ENCODE measurements at places on chromosomes 5 and 9.

DNA sequence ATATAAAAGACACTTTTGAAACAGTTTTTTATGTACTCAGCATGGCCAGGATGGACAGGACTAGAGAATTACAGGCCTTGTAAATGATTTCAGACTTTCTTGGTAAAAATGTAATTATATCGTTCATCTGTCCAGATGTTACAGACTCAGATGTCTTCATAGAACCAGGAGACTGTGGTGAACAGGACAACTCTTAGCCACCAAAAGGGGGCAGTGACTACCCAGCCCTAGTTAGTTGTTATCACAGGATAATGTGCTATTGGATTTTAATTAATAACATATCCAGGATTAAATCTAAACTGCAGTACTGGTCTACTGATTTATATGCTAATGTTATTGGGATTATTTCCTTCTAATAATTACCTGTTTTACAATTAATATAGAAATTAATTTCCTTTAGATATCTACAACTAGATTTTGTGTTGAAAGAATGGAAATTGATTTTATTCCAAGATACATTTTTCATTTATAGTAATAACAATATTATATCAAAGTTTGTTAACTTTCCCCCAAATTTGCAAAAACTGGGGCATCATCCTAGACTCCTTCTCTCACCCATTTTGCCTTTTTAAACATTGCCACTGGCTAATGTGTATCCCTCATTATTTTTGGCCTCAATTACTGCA lies 99.4 kb downstream of the MTREX start:
- DNase-seq = no peak

DNA sequence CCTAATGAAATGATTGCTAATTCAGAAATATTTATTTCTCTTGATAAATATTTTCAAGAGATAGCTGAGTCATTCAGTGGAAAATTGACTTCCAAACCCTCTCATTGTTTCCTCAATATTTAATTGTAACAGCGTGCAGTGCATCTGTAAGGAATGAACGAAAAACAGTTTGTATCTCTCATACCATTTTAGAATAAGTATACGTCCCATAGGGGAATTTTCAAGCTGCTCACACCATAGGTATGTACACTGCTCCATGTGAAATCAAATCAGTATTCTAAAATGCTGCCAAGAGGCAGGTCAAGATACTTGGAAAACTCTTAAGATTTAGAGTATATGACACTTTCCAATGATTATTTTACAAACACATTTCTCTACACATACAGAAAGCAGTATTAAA lies 202.2 kb downstream of the ARL15 start:
- no peak for DNase-seq

DNA sequence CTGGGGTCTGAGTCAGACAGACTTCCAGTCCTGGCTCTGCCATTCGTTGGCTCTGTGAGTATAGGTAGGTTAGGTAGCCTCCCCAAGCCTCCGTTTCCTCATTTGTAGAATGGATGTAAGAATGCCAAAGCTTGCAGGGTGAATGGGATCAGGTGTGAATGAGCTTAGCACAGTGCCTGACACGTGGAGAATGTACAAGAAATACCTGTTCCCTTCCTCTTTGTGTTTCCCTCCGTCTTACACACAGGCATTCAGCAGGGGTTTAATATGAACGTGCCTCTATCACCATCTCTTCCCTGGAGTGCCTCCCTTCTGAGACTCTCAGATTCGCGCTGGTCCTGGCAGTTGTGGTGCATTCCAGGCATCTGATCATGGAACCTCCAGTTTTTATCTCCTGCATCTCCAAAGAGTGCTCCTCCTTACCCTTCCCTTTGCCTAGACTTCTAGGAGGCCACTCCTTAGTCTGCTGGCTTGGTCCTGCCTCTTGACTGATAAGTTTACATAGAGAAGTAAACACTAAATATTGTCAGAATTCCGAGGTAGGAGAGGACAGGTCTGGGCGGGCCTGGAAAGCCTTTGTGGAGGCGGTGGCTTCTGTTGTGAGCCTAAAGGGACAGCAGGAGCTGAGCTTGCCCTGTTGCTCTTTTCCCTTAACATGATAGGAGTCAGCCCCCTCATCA lies 199.4 kb downstream of the AOPEP start:
- DNase-seq = no peak

- DNase-seq = no peak
Measured at GRCh38 chr9:136058801-136059302, 36.2 kb downstream of the NACC2 start.

DNA sequence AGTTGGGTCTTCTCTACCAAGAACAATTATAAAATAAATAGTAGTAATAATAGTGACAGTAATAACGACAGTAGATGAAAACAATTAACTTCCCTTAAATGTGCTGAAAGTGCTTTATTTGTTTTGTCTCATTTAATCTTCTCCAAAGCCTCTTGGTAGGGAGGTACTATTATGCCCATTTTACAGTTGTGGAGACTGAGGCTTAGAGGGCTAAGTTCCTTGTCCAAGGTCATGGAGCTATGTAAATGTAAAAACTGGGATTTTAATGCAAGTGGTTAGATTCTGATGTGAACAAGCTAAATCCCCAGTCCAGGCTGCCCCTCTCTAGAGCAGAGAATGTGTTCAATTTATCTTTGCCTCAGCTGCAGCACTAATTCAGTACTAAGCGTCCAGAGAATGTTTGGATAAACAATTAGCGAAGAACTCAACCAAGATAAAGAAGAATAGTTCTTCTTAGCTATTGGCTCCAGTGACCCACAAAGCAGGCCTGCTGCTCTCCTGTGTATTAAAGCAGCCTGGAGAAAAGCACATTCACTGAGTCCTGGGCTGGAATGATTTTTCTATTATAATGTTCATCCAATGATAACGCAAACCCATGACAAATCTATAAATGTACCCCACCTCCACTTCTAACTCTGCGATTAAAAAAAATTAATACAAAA lies 68.8 kb downstream of the NPR3 start:
- DNase-seq = no peak

DNA sequence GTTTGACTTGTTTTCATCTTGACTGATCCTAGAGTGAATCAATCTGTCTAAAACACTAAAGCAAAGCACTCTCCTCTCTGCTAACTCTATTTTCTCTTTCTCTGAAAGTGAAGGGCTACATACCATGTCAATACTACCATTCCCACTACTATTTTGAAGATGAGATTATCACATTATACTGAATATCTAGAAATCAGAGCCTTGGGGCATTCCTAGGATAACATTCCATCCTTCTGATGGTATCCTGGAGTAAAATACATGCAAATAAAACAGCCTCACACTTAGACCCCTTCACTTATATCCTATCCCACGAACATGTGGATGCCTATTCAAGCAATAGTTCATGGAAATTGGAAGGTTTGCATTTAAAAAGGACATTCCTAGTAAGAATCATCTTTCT lies 309.3 kb upstream of the ACTBL2 start:
- DNase-seq = no peak

- no peak for DNase-seq
Measured at GRCh38 chr9:113475031-113475430, 11.5 kb downstream of the RGS3 start.

GRCh38 chr5:17115855-17116254 lies 101.6 kb upstream of the BASP1 start:
- no peak for DNase-seq

DNA sequence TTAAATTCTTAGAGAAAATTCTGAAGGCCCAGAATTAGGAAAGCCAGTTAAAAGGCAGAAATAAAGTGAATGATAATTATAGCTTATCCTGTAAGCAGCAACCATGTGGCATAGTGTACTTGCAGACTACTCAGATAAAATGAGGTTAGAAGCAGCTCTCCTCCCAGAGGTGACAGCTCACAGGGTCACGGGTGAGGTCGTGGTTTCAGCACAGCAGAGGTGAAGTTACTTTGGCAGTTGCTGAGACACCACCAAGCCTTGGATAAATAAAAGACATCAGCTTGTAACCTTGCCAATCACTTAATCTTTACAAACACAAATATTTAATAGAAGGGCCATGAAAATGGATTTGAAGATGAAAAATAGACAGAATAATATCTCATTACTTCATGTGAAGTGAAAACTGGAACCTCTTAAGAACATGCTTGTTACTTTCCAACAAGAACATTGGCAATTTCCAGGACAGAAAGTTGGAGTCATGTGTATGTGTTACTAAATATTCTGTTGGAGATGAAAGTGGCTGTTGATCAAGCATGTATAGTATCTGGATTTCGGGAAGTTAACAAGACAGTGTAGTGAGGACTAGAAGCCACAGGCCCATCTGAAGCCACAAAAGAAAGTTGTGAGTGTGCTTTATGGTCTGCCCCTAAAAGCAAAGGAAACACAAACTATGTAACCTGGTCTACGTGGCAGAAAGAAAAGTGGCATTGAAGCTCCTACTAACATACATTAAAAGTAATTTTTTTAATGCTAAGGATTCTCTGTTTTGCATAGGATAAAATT lies 134.4 kb downstream of the ERCC6L2 start:
- DNase-seq = no peak

- no peak for DNase-seq
Measured at GRCh38 chr5:156496291-156496690, 169.3 kb downstream of the SGCD start.

- no peak for DNase-seq
Measured at GRCh38 chr5:134459010-134459403, 47.3 kb upstream of the CDKN2AIPNL start.

- DNase-seq = no peak
Measured at GRCh38 chr9:83330207-83331196, 207.7 kb downstream of the FRMD3 start.

DNA sequence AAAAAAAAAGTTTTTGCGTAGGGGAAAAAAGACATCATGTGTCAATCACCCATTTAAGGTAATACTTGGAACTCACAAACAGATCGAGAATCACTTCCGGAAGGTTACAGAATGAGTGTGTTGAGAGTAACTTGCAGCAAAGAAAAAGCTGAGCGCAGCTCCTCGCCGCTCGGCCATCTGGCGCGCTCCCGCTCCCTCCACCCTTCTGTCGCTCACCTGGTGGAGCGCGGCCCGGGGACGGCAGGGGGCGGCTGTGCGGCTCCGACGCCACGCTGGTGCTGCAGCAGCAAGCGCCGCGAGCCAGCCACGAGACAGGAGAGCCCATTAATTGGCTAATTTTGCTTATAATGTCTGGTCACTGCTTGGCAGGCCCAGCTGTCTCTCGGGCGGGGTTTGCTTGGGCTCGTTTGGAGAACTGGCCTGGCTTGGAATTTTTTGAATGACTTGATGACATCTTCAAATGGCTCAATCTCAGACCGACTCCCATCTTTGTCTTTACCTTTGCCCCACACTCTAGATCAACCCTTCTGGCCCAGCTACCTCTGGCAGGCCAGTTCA lies 601.8 kb downstream of the CCDC171 start:
- DNase-seq = no peak

DNA sequence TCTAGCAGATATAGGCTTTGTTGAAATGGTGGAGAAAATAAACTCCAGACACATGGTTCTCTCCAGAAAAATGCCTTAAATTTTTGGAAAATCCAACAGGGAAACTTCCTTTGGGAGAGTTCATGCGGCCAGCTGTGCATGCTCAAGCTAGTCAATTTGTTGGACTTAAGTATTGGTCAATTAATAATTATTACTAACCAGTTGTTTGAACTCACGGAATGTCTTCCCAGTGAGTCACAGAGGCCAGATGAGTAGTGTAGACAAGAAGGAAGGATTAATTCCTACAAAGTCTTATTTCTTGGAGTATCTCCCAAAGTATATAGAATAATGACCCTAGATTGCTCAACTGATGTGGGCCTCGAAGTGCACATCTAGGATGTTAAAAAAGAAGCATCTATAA lies 103.6 kb downstream of the MACIR start:
- DNase-seq = no peak

DNA sequence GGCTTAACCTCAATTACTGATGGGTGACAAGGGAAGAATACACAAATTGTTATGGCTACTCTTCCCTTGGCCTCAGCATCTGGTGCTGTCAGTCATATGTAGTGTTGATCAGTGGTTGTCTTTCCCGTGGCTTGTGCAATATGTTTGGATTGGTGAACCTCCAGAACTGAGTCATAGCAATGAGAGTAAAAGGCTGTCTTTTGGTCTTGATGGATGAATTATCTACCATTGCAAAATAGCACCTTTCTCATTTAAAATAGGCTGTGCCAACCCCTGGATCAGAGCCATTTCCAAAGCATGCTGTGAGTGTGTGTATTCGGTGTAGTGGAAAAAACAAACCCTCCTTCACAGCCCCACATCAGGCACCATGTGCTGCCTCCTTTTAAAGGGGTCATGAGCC lies 14.6 kb upstream of the F2R start:
- DNase-seq = no peak

GRCh38 chr5:92353107-92354030 lies 970.3 kb upstream of the ARRDC3 start:
- no peak for DNase-seq

- no peak for DNase-seq
Measured at GRCh38 chr5:64794053-64794770, 25.5 kb downstream of the CWC27 start.

DNA sequence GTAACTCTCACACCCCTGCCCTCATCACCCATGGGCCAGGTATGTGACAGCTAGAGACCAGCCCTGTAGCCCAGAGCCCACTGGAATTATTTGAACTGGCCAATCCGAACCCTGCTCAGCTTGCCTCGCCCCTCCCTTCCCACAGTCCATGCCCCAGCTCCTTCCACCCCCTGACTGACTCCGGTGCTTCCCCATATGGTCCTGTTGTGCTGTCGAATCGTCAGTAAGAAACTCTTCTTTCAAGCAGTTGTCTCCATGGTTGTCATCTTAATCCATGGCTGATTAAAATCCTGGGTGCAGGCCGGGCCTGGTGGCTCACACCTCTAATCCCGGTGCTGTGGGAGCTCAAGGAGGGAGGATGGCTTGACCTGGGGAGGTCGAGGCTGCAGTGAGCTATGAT lies 118.5 kb downstream of the COL23A1 start:
- DNase-seq = no peak

DNA sequence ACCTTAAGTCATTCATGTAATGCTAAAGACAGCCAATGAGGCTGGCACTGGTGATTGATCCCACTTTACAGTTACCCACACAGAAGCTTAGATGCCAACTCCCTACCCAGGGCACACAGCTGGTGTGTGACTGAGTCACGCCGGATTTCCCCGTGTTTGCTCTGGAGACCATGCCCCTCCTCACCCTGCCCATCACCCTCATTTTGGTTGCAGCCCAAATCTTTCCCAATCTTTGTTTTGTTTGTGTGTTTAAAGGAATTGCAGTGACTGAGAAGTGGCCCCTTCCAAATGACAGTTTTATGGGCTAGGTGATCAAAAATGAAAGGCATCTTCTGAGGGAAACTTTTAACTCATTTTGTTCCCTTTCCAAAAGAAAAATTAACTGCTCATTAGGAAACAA lies 10.9 kb downstream of the FBXL7 start:
- DNase-seq = no peak

GRCh38 chr5:58294598-58295305 lies 165.1 kb downstream of the PLK2 start:
- DNase-seq = no peak

GRCh38 chr9:134138292-134138691 lies 2.4 kb downstream of the WDR5 start:
- no peak for DNase-seq

- DNase-seq = peak; percentile 95
Measured at GRCh38 chr5:174935854-174936474, 211.6 kb downstream of the MSX2 start.

Data from posterior cingulate gyrus (tissue), 11 donors.